Activated CD8-positive, alpha-beta memory T cell treated with anti-CD3 and anti-CD28 coated beads, Interleukin-2, amount 10 ng/mL, durations not matched to agents 7 days and 5 days (primary cell): ENCODE measurements at places on chromosomes 6 and 20. TPM values are rescaled to one million over a fixed set of nuclear protein-coding genes. Genes with fewer than 3 reads are reported as not detected.

- no peak for DNase-seq
- peaks cover 4% of the 10 kb centered on the region for H3K4me1 ChIP-seq
- H3K27ac ChIP-seq: peak overlapping the region; percentile 14
- H3K36me3 ChIP-seq: peaks cover 2% of the 10 kb centered on the region
- no peaks in the 10 kb centered on the region for H3K27me3 ChIP-seq
- H3K4me3 ChIP-seq: no peak overlapping the region
Measured at GRCh38 chr6:129598244-129599187, 111.5 kb downstream of the ARHGAP18 start.

GRCh38 chr6:166721576-166721975, 94.5 kb upstream of the RPS6KA2 start:
- no peaks in the 10 kb centered on the region for H3K4me1 ChIP-seq
- H3K4me3 ChIP-seq: no peak overlapping the region
- H3K27me3 ChIP-seq: peaks cover 5% of the 10 kb centered on the region
- no peak for DNase-seq
- no peak overlapping the region for H3K27ac ChIP-seq

Gene STX11
- 26.5 TPM for total RNA-seq

DNA sequence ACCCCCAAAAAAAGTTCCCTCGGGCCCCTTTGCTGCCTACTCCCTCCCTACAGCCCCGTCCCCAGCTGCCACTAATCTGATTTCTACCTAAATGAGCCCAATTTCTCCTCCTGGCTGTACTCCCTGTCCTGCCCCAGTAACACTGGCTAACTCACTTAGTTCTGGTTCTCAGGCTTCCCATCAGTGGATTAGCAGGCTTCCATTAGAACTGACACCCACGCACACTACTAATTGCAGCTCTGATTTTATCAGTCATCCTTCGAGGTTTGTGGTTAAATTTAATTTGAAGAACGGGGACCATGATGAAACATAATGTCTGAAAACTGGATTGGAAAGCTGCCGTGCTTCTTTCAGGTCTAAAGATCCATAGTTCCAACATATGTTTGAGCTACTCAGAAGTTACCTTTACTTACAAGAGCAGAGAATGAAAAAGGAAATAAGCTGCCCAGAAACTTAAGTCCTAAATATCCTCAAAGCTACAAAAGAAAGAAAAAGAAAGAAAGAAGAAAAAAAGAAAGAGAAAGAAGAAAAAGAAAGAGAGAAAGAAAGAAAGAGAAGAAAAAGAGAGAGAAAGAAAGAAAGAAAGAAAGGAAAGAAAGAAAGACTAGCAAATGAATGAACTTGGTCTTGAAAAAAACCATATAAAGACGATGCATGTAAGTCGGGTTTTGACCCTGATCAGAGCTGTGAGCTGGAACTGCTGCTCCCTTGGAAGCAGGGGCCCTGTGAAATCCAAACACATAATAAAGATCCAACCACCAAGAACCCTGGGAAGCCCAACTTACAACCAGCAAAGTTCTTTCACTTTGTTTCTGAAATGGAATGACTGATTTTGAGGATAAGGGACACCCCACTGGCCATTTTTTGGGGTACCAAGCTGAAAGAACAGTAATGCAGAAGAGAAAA, 51.7 kb downstream of the CNKSR3 start:
- no peaks in the 10 kb centered on the region for H3K36me3 ChIP-seq
- no peaks in the 10 kb centered on the region for H3K4me1 ChIP-seq
- peaks cover 12% of the 10 kb centered on the region for H3K27me3 ChIP-seq
- no peak overlapping the region for H3K27ac ChIP-seq
- no peak for DNase-seq

DNA sequence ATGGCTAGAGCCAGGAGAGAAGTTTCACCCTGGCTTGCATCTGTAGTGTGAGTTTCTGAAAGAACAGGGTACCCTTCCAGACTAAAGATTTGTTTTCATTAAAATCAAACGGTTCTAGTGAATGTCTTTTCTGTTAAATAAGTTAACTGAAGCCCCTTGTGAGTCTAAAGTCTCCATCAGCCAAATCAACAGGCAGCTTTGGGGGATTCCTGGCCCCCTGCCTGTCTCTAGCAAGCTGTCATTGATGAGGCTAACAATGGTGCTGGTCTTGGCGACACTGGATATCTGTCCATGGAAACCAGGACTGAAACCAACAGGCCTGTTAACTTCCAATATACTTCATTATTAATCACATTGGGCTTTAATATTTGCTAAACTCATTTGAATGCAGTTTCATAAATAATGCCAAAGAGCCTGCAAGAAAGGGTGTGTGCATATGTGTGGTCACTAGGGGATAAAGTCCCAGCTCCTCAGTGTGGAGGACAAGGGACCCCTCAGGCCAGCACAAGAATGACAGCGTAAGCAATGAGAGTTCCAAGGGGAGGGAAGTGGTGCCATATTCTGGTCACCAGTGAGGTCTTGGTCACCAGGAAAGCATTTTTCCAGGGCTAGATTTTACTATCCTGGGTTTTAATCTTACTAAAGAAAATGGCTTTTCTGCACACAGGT, 9.1 kb upstream of the RNF182 start:
- no peaks in the 10 kb centered on the region for H3K36me3 ChIP-seq
- no peak overlapping the region for H3K4me3 ChIP-seq
- no peak overlapping the region for H3K27ac ChIP-seq
- no peaks in the 10 kb centered on the region for H3K4me1 ChIP-seq

GRCh38 chr6:6486595-6486994, 101.9 kb upstream of the LY86 start:
- H3K27me3 ChIP-seq: peaks cover 20% of the 10 kb centered on the region
- H3K27ac ChIP-seq: no peak overlapping the region
- no peaks in the 10 kb centered on the region for H3K4me1 ChIP-seq
- H3K36me3 ChIP-seq: no peaks in the 10 kb centered on the region

DNA sequence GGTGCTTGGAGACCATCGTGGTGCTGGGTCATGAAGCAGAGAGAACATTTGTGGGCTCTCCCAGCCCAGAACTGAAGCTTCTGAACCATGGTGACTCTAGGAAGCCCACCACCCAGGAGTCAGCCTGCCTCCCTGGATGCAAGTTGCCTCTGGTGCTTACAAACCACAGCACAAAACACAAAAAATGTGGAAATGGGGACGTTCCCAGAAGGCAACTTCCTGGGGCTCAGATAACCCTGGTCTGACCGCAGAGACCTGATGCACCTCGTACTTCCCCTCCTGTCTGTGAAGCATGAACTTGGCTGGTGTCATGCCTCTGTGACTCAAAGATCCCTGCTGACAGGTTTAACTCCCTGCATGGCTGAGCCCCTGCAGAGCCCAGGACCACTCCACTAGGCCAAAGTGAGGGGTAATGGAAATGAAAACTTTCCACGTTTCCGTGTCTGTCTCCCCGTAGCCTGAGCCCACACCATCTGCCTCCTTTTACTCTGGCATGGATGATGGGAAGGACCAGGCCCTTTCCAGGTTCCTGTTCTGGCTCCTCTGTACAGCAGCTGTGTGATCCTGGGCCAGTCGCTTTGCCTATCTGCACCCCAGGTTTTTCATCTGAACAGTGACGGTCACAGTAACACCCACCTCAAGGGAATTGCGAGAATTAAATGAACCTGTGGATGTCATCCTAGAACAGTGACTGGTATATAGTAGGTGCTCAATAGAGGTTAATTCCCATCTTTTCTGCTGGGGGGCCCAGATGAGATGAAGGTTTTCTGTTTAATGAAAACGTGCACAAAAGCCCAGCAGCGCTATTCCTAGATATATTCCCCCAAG, 57.7 kb downstream of the PPP1R16B start:
- DNase-seq: peak; percentile 82
- H3K36me3 ChIP-seq: peaks cover 20% of the 10 kb centered on the region
- H3K4me3 ChIP-seq: peak overlapping the region; percentile 21
- peaks cover 77% of the 10 kb centered on the region for H3K4me1 ChIP-seq
